Ammon's horn (tissue), 1 donor: ENCODE measurements at places on chromosomes 2 and 18.

DNA sequence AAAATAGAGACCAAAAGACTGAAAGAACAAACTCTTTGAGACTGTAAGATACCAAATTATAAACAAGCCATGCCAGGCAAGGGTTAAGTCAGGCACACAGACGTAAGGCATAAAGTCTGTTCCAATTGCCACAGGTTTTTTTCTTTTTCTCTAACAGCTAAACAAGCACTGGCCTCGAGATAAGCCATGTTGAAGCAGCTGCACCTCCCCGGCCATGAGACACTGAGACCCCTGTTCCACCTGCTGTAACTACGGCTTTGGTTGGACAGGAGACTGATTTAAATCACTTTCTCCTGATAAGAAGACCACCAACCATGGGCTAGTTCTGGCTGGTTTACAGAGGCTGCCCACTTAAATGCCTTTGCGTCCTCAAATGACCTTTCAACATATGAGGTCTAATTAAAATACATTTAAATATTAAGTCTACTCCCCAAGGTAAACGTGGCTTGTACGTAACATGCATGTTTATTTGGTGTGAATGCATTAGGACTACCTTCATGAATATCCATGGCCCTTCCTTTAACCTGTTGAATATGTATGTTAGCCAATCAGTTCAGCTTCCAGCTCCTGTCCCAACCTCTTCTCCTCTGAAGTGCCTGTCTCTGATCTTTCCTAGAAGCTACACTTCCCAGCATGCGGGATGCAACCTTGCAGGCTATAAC, 117.2 kb downstream of the CMPK2 start:
- no peak for DNase-seq

DNA sequence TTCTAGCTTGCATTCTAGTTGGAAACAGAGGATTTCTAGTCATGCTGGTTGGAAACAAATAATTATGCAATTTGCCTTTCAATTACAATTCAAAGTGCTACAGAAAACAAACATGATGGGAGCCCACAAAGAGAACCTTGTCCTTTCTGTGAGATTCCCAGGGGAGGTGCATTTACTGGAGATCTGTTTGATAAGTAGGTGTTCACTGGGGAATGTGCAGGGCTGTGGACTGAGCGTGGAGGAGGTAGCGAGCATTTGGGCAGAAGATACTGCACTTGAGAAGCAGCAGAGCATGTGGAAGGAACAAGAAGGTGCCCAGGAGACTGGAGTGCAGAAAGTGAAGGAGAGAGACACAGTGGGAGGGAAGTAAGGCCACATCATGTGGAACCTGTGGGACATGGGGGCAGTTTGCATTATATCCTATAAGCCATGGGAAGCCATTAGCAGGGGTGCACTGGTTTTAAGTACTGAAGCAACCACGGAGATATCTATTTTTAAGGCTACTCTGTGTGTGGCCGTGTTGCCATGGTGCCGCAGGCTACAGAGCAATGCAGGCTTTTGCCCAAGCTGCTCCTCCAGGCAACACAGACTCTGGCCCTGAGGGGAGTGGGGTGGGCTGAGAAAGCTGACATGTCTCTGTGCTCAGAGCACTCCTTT, 154.0 kb downstream of the ANTXR1 start:
- peak; percentile 51 for DNase-seq

DNA sequence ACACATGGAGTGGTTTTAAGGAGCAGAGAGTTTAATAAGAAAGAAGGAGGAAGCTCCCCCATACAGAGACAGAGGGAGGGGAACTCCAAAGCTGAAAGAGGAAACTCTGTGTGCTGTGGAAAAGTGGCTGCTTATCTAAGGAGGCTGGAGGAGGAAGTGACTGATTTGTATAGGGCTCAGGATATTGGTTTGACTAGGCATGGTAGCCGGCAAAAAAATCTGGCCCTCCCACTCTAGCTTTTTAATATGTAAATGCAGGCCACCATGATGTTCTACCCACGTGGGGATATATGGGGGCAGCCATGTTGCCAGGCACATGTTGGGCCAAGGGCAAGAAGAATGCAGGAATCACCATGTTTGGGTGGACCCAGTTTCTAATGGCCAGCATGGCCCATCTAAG, 64.3 kb downstream of the HNMT start:
- peak; percentile 57 for DNase-seq

DNA sequence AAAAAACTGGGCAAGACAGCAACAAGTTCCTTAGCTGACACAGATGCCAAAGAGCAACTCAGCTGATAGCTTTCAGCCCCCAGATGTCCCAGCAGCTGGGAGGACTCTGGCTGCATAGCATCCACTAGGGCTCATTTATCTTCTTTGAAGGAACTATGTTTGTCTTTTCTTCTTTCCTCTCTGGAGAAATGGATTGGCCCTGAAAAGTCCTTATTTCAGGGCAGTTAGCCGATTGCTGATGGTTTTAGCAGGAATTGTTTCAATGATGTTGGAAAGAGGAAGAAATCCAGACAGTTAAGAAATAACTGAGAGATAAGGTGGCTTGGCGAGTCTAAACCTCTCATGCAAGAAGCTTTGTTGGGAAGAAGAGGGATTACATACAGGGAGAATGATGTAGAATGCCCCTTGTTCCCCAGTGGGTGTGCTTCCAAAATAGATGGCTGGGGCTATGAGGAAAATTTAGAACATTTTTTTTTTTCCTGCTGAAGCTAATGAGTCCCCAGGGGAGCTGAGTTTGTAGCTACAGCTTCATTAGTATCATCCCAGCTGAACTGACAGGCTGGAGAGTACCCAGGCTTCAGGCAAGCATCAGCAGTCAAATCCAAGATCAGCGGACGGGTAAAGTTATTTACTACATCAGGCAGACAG, 33.6 kb upstream of the SERPINE2 start:
- DNase-seq: no peak

DNA sequence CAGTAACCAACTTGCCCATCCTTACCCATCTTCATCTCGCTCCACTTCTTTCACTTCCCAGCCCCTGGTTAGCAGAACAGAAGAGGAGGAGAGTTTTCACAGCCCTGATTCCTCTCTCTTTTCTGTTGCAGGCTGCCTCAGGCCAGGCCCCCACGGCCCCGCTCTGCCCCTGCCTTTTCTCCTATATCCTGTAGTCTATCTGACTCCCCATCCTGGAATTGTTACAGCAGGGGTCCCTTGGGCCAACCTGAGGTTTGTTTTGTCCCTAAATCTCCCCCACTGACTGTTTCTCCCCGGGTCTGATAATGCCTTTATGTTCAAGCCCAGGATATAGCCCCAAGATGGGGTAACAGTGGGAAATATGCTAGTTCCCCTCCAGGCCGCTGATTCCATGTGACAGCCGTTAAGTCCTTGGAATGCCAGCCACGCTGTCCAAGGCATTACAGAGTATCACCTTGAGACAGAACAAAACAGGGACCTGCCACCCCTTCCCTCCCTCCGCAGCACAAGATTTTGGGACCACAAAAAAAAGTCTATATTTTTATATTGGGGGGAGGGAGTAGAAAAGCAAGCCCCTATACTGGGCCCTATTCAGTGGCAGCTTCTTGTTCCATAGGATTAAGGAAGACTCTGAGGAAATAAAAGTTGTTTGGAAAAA, 1.4 kb downstream of the OST4 start:
- DNase-seq: no peak
